ENCODE measurements at places on chromosomes 6 and 20. TPM values are rescaled to one million over a fixed set of nuclear protein-coding genes. Genes with fewer than 3 reads are reported as not detected.

The BMP2 gene
- 8.2 TPM for total RNA-seq

The ADGB gene
- total RNA-seq: not detected

The PEX6 gene
- 20.5 TPM for total RNA-seq

The FNDC1 gene
- total RNA-seq: 0.03 TPM

The SAMD5 gene
- 2.6 TPM for total RNA-seq

The C20orf204 gene
- total RNA-seq: 0.18 TPM

The GPX5 gene
- total RNA-seq: not detected

The CBLN4 gene
- not detected for total RNA-seq

The TSBP1 gene
- not detected for total RNA-seq

The OOEP gene
- 0.49 TPM for total RNA-seq

The TEAD3 gene
- 14.0 TPM for total RNA-seq

The TMEM217 gene
- 0.63 TPM for total RNA-seq

The NANP gene
- 10.3 TPM for total RNA-seq

The CRIP3 gene
- not detected for total RNA-seq

The CGA gene
- not detected for total RNA-seq

The PGC gene
- not detected for total RNA-seq

The NMBR gene
- not detected for total RNA-seq

The SGK1 gene
- total RNA-seq: 85.2 TPM

The PTCRA gene
- not detected for total RNA-seq

The FAM83C gene
- 2.6 TPM for total RNA-seq

The C20orf173 gene
- not detected for total RNA-seq

The MOG gene
- not detected for total RNA-seq

The SAYSD1 gene
- 8.5 TPM for total RNA-seq

The MAFB gene
- 0.18 TPM for total RNA-seq

The RBPJL gene
- not detected for total RNA-seq

The IPCEF1 gene
- total RNA-seq: not detected

The NSFL1C gene
- total RNA-seq: 60.8 TPM

The SLC2A10 gene
- total RNA-seq: 0.11 TPM

The TFAP2C gene
- 16.3 TPM for total RNA-seq

The ADTRP gene
- total RNA-seq: 3.1 TPM

The KHDC1L gene
- 0.21 TPM for total RNA-seq

The WFDC12 gene
- 0.18 TPM for total RNA-seq

The LRRC73 gene
- total RNA-seq: 0.37 TPM

The PRR18 gene
- not detected for total RNA-seq

The NDUFAF4 gene
- 41.2 TPM for total RNA-seq

The MLN gene
- not detected for total RNA-seq

The BTNL2 gene
- not detected for total RNA-seq
